ENCODE measurements at places on chromosomes 4 and X.
A peak's percentile ranks its signal among the peaks of the same experiment; 100 is the strongest.

GRCh38 chrX:39850630-39851152 is 247.1 kb downstream of the BCOR start:
- no peak for DNase-seq

DNA sequence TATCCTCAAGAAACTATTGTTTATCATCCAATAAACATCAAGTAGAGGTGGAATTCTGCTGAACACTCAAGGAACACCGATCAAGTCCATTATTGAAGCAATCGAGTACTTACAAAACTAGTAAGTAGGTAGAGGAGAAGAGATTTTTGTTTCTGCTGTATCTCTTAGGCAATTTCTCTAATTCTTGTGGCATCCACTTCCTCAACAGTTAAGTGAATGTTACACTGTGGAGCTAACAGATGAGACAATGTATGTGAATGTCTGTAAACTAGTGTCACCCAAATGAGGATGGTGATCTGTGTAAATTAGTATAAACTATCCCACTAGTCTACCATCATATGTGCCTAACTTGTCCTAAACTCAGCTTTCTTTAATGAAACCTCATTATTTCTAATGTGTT is 261.6 kb downstream of the ARHGAP24 start:
- peak; percentile 41 for DNase-seq

GRCh38 chr4:180810581-180810980 is 1432.6 kb upstream of the TENM3 start:
- DNase-seq = no peak

DNA sequence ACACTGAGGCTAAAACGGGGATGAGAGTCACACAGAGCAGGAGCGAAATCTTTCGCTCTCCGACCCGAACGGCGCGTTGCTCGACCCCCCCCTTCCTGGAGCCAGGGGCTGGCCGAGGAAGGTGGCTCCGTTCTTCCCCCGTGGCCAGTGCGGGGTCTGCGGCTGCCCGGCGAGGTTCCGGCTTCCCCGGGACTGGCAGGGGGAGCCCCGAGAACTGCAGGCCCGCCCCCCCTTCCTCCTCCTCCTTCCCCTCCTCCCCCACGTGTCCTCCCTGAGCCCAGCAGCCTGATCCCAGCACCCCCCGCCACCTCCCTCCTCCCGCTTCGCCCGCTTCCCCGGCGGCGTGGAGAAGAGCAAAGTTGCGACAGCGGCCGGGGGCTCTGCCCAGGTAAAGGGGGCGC is 2.4 kb upstream of the BCORL1 start:
- no peak for DNase-seq

- no peak for DNase-seq
Observed at GRCh38 chrX:12611471-12611870, 179.7 kb upstream of the PRPS2 start.

- no peak for DNase-seq
Observed at GRCh38 chr4:153094435-153094834, 109.8 kb upstream of the TRIM2 start.

DNA sequence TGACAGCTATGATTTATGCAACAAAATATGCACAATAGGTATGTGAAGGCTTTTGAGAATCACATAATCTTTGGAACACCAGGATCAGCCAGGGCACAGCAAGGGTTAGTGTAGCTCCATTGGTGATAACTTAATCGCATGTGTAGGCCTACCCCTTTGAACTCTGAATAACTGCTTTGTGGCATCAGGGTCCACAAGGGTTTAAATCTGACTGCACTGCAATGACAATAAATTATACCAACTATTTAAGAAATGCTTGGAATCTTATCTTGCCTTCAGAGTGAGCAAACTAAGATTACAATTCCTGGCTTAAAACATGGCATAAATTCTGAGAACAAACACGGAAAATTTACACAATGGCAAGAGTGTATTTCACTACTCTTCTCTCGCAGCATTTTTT is 245.8 kb downstream of the FBXO8 start:
- no peak for DNase-seq

GRCh38 chrX:40145001-40145922 is 47.5 kb upstream of the BCOR start:
- no peak for DNase-seq

- no peak for DNase-seq
Observed at GRCh38 chrX:38335382-38335781, 8.1 kb upstream of the RPGR start.

GRCh38 chr4:162681212-162681611 is 485.5 kb downstream of the NAF1 start:
- no peak for DNase-seq

- no peak for DNase-seq
Observed at GRCh38 chr4:102338405-102338804, 6.9 kb downstream of the SLC39A8 start.

DNA sequence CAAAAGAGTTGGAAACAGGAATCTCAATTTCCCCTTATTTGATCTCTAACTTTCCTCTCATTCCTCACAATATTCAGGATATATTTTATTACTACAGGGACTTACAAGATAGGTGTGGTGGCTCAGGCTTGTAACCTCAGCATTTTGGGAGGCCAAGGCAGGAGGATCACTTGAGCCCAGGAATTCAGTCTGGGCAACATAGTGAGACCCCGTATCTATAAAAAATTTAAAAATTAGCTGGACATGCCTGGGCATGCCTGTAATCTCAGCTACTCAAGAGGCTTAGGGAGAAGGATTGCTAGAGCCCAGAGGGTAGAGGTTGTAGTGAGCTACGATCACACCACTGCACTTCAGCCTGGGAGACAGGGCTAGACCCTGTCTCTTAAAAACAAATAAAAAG is 200.4 kb downstream of the CAMK2D start:
- no peak for DNase-seq

DNA sequence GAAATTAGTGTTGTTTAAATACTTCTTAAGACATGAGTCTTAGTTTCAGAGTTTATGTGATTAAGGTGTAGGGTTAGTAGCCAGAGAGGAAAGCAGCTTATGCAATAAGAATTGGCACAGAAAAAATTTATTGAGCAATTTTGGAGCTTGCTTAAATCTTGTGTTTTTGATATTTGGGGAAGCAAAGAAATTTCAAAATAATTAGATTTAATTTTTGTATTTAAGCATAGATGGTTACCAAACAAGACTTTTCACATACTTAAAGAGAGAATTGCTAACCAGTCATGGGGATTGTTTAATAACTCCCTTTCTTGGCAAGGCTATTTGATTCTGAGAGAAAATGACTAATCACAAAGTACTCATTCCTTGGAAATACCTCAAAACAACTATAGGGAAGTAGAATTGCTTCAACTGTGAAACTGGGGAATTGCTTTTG is 202.0 kb upstream of the GRID2 start:
- peak; percentile 69 for DNase-seq

GRCh38 chrX:152637649-152638442 is at the start of gene GABRQ:
Gene GABRQ, plus strand, starts transcription at chrX:152637895. Its CDS starts 308 bp downstream, at chrX:152638203.
- no peak for DNase-seq

DNA sequence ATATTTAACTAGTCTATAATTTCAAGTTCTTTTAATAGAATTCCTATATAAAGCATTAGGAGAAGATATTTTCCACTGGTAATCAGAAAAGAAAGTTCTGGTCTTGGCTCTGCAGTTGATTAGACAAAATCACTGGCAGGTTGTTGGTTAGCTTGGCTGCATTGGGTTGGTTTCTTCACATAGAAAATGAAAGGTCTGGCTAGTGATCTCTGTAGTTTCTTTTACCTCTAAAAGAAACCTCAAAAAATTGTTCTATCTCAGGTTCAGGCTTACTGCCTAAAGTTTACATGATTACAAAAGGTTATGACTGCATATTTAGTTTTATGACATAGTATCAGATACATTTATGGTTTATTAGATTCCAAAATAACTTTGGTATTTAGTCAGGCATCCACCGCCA is 95.8 kb upstream of the NAP1L5 start:
- no peak for DNase-seq

Data from CD14-positive monocyte (primary cell).